ENCODE measurements at places on chromosomes 13 and 19.

GRCh38 chr13:61695147-61695546 lies 279.5 kb upstream of the PCDH20 start:
- DNase-seq = no peak

DNA sequence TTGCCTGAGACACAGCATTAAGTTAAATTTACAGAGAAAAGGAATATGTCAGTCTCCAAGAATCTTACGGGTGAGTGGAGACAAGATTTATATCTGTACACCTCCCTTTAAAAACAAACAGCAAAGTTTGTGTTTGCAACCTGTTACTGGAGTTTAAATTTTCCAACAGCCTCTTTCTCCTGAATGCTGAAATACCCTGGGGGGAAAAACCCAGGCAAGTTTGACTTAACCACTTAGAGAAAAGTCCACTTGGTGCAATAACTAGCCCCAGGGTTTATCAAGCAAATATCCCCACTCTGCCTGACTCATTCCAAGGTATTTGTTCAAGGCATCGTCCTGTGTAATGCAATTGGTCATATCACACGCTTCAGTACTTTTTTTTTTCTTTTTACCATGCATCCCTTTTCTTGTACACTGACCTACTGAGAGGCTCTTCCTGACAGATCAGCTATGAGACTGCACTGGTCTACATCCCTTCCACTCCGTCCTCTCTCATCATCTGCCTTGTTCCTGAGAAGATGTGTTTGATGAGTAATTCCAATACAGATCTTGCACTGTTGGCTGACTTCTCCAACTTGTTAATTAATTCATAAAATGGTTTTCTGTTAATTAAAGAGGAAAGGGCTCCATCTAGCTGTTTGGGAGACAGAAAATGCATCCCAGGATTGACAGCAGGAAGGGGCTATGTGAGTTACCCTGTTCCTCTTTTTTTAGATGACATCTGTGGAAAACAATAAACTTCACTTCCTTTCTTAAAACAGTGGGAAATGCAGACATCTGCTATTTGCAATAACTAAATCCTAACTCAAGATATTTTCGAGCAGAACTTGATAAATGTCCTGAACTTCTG lies 212.5 kb upstream of the IRS2 start:
- DNase-seq = no peak

GRCh38 chr13:53060840-53061490 lies 32.4 kb downstream of the OLFM4 start:
- DNase-seq = no peak

DNA sequence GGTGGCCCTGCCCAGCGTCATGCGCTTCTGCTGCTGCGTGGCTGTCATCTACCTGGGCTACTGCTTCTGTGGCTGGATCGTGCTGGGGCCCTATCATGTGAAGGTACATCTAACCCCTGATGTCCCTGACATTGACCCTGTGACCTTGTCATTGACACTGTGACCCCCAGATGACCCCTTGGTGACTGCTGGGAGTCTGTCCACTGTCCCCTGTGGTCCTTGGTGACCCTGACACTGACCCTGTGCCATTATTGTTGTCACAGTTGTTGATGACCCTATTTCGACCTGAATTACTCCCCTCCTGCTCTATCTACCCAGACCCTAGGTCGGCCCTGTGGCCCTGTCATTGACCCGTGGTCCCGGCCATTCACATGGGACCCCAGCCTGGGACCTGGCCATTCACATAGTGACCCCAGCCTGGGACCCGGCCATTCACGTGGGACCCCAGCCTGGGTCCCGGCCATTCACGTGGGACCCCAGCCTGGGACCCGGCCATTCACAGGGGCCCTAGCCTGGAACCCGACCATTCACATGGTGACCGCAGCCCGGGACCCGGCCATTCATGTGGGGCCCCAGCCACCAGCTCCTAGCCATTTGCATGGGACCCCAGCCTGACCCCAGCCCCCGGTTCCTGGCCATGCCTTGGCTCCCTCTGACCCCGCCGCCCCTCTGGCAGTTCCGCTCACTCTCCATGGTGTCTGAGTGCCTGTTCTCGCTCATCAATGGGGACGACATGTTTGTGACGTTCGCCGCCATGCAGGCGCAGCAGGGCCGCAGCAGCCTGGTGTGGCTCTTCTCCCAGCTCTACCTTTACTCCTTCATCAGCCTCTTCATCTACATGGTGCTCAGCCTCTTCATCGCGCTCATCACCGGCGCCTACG lies 5.7 kb upstream of the PNPLA6 start:
- DNase-seq = no peak

DNA sequence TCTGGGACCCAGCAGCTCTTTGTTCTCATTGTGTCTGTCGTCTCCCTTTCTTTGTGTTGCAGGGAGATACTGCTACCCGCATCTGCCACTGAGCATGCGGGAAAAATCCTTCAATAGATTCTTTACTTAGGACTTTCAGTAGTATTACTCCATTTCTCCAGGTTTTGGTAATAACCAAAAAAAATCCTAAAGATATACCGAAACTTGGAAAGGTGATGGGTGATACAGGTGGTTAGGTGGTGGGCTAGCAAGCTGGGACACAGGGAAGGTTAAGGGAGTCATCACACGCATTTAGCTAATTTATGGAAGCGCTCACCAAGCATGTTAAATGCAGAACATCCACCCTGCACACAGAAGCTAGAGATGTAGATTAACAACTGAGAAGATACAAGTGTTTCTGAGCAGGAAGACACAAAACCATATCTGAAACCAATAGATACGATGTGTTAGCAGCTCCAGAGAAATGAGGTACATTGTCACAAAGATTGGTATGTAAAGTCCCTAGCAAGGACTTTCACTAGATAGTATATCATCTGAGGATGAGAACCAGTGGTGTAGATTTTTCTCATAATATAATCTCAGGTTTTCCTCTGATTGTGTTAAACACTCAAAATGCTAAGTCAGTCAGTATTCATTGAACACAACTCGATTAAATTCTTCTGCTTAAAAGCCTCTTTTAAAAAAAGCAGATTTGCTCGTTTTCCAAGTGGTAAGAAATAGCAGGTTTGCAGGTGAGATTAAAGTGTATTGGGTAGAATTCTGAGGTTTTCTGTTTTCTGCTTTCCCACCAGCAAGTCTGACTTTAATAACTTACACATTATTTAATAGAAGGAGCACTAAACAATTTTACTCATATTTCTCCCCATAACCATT lies 1.2 kb upstream of the SLAIN1 start:
- DNase-seq = no peak

DNA sequence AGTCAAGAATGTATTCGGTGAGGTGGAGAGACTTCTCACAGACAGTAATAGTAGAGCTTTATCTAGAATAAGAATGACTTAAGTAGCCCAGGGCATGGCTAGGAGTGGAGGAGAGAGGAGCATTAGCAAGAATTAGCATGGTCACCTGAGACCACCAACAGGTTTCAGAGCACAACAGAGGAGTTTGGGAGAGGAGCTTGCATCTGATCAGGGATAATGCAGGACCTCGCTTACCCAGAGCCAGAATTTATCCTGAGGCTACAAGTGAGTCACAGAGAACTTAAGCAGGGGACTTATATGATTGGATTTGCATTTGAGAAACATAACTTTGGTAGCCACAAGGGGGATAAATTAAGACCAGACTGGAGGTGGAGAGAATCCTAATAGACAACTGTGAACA lies 102.1 kb upstream of the FNDC3A start:
- no peak for DNase-seq

DNA sequence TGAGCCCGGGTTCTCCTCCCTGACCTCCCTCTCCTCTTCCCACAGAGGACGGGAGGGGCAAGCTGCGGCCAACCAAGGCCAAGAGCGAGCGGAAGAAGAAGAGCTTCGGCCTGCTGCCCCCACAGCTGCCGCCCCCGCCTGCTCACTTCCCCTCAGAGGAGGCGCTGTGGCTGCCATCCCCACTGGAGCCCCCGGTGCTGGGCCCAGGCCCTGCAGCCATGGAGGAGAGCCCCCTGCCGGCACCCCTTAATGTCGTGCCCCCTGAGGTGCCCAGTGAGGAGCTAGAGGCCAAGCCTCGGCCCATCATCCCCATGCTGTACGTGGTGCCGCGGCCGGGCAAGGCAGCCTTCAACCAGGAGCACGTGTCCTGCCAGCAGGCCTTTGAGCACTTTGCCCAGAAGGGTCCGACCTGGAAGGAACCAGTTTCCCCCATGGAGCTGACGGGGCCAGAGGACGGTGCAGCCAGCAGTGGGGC lies 162.2 kb downstream of the KDM4B start:
- DNase-seq = no peak

GRCh38 chr13:73683746-73684145 lies 450.5 kb downstream of the KLF12 start:
- DNase-seq = no peak

GRCh38 chr13:33799950-33800592 lies 17.9 kb upstream of the RFC3 start:
- DNase-seq = no peak

- peak; percentile 81 for DNase-seq
These were observed 30.0 kb upstream of the NCCRP1 start for GRCh38 chr19:39166571-39167391.

Data from liver (tissue), 10 donors.